ENCODE measurements at places on chromosomes 5 and 9. TPM values are rescaled to one million over a fixed set of nuclear protein-coding genes. Genes with fewer than 3 reads are reported as not detected.

GRCh38 chr9:113581865-113582697 lies 118.6 kb downstream of the RGS3 start:
- H3K4me1 ChIP-seq = no peaks in the 10 kb centered on the region
- peak; percentile 91 for DNase-seq
- H3K27ac ChIP-seq = peak overlapping the region; percentile 84
- H3K27me3 ChIP-seq = no peaks in the 10 kb centered on the region
- peak overlapping the region; percentile 30 for H3K4me3 ChIP-seq

- H3K27me3 ChIP-seq = no peaks in the 10 kb centered on the region
- DNase-seq = no peak
- peaks cover 73% of the 10 kb centered on the region for H3K36me3 ChIP-seq
- H3K27ac ChIP-seq = no peak overlapping the region
- no peaks in the 10 kb centered on the region for H3K4me1 ChIP-seq
- H3K4me3 ChIP-seq = no peak overlapping the region
These were observed 48.9 kb upstream of the TDRD7 start for GRCh38 chr9:97362777-97363545.

The TMOD1 gene
- 56.8 TPM for total RNA-seq

DNA sequence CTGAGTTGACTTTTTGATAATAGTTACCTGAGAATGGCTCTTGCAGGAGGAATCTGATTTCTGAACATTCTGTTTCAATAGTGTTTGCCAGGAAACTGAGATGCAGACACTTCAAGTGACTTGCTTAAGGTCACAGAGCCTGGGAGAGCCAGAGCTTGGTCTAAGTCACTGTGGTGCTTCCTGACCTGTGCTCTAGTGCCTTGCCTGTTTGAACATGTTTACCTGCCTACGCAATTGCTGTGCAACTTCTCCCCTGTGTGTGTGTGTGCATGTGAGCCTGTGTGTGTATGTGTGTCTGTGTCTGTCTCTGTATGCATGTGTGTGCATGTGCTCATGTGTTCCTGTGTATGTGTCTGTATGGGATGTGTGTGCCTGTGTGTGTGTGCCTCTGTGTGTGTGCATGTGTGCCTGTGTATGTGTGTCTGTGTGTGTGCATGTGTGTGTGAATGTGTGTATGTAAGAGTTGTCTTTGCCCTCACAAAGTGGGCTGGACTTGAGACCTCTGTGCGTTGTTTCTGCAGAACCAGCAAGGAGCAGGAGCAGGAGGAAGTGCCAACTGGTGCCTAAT lies 185.8 kb downstream of the GADD45G start:
- no peak overlapping the region for H3K4me3 ChIP-seq
- no peaks in the 10 kb centered on the region for H3K36me3 ChIP-seq
- no peaks in the 10 kb centered on the region for H3K4me1 ChIP-seq
- H3K27ac ChIP-seq = no peak overlapping the region

The GRK6 gene
- total RNA-seq = 29.2 TPM

The GPR151 gene
- total RNA-seq = not detected

DNA sequence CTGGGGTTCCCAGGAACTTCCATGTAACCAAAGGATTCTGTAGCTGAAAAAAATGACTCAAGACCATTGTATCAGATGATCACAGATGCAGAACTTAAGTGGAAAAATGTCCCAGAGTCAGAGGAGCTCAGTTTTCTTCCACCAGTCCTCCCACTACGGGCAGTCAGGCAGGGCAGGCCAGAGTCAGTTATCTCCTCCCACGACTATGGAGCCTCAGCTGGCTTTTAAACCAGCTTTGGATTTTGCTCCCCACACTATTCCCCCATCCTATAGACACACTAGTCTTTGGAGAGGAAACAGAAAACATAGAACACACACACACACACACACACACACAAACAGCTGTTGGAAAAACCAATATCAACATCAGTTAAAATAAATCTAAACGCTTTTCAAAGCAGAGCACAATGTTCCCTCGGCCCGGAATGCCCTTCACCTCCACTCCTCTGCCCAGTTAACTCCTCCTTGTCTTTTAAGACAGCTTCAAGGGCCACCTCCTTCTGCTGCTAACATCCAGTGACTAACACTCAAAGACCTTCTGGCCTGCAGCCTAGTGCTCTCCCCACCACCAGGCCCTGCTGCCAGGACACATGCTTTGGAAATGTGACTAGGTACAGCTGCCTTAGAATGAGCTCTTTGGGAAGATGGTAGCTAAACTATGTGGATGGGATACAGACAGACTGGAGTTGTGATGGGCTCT lies 56.8 kb downstream of the NIPAL4 start:
- peaks cover 63% of the 10 kb centered on the region for H3K4me1 ChIP-seq
- H3K36me3 ChIP-seq = peaks cover 24% of the 10 kb centered on the region
- DNase-seq = peak; percentile 88
- H3K4me3 ChIP-seq = no peak overlapping the region

- H3K36me3 ChIP-seq = no peaks in the 10 kb centered on the region
- peaks cover 39% of the 10 kb centered on the region for H3K4me1 ChIP-seq
- peak; percentile 51 for DNase-seq
These were observed 46.0 kb downstream of the COL5A1 start for GRCh38 chr9:134687556-134687955.

DNA sequence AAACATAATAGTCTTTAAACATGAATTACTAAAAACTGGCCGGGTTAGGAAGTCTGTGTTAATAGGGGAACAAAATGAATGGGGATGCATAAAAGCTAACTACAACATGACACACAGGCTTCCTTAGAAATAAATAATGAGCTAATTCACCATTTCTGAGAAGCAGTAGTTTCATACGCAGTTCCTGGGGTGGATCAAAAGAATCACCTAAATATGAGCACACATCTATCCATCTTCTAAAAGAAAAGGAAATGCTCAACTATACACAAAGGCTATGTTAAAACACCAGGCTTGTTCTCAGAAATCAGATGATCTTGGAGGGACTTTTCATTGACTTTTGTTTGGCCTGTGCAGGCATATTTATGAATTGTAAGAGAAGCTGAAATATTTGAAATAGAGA lies 373.0 kb downstream of the ARRDC3 start:
- H3K36me3 ChIP-seq = no peaks in the 10 kb centered on the region
- H3K4me3 ChIP-seq = no peak overlapping the region
- H3K27me3 ChIP-seq = no peaks in the 10 kb centered on the region
- no peaks in the 10 kb centered on the region for H3K4me1 ChIP-seq
- no peak for DNase-seq
- no peak overlapping the region for H3K27ac ChIP-seq

DNA sequence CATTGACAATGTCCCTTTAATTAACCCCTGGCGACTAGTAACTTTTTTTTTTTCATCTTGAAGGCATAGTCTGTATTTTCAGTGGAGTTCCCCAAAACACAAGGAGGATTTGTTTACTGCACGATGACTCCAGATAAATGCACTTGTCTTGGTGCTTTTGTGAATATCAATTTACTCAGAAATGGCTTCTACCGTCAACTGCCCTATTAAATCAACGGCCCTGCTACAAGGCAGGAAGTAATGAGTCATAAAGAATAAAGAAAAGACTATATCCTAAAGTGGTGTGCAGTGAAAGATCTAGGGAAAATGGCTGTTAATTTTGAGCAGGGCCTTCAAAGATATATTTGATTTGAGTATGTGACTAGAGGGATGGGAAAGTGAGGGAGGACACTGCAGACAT lies 388.3 kb upstream of the CHD1 start:
- DNase-seq = no peak
- peaks cover 13% of the 10 kb centered on the region for H3K4me1 ChIP-seq
- H3K27ac ChIP-seq = no peak overlapping the region
- no peaks in the 10 kb centered on the region for H3K36me3 ChIP-seq

DNA sequence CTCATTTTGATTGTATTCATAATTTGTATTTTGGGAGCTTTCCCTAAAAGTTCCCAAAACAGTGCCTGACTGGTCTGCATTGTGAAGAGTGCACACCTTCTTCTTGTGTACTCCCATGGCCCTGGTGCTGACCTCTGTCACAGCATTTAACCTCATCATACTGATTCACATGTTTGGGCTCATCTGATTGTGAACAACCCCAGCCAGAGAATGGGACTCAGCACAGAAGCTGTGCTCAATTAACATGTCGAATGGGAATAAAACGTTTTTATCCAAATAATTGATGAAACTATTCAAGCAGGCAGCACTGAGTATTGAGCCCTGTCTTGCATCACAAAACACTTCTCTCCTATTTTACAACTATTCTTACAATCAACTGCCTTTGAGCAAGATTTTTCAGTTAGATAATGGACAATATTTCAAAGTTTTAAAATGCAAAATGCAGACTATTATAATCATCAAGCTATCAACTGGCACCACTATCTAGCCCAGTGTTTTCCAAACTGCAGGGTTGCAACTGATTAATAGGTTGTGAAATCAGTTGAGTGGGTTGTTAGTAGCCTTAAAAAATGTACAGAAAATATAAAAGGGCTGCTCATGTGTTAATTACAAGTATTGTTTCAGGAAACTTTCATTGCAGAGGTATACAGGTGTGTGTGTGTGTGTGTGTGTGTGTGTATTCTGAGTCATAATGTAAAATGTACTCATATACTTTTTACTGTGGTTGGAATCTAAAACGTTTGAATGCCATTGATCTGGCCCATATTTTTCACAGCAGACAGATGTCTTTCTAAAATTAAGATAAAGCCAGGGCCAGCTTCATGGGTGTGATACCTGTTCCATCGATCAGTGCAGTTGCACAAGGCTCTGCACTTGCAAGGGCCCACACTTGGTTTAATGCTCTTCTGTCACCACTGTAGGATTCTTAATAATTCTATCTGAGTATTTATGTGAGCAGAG lies 190.5 kb downstream of the PIK3R1 start:
- H3K36me3 ChIP-seq = no peaks in the 10 kb centered on the region
- H3K27me3 ChIP-seq = no peaks in the 10 kb centered on the region
- H3K4me3 ChIP-seq = no peak overlapping the region
- no peak for DNase-seq
- no peak overlapping the region for H3K27ac ChIP-seq

The CDK7 gene
- 18.5 TPM for total RNA-seq

The NR4A3 gene
- total RNA-seq = 6.1 TPM

DNA sequence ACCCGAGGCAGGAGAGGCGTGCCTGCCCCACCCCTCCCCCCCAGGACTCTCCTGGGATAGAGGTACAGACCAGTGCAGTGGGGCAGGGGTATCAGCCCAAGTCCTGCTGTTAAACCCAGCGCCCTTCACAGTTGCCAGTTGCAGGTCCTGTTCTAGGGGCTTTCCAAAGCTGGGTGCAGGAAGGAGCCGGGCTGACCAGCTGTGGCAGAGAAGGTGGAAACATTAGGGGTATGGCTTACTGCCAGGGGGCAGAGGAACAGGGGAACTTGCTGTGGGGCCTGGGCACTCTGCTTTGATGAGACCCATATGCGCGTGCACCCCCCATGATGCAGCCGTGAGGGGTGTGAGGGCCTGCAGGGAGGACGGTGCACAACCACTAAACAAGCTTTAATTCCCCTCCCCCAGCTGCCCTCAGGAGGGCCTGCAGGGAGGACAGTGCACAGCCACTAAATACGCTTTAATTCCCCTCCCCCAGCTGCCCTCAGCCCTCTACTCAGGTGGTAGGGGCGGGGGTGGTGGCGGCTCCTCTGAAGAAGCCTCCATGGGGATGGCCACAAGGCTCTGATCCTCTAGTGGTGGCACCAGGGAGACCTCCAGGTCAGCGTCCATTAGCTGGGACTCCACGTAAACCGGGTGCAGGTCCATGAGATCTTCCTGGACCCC lies 766 bp upstream of the LRRC26 start:
- no peak overlapping the region for H3K27ac ChIP-seq
- no peaks in the 10 kb centered on the region for H3K4me1 ChIP-seq
- H3K4me3 ChIP-seq = no peak overlapping the region
- no peak for DNase-seq

The ICE1 gene
- total RNA-seq = 31.6 TPM

The CDHR2 gene
- not detected for total RNA-seq

- DNase-seq = no peak
- H3K27ac ChIP-seq = no peak overlapping the region
- no peaks in the 10 kb centered on the region for H3K36me3 ChIP-seq
- H3K27me3 ChIP-seq = no peaks in the 10 kb centered on the region
- no peak overlapping the region for H3K4me3 ChIP-seq
- no peaks in the 10 kb centered on the region for H3K4me1 ChIP-seq
These were observed 194.9 kb downstream of the ATP10B start for GRCh38 chr5:160657068-160657507.

The SLC46A2 gene
- not detected for total RNA-seq

The EQTN gene
- not detected for total RNA-seq

GRCh38 chr5:132265336-132266030 lies 8.0 kb downstream of the PDLIM4 start:
- H3K4me1 ChIP-seq = peaks cover 100% of the 10 kb centered on the region
- no peak overlapping the region for H3K4me3 ChIP-seq
- H3K36me3 ChIP-seq = peaks cover 61% of the 10 kb centered on the region
- DNase-seq = peak; percentile 91

DNA sequence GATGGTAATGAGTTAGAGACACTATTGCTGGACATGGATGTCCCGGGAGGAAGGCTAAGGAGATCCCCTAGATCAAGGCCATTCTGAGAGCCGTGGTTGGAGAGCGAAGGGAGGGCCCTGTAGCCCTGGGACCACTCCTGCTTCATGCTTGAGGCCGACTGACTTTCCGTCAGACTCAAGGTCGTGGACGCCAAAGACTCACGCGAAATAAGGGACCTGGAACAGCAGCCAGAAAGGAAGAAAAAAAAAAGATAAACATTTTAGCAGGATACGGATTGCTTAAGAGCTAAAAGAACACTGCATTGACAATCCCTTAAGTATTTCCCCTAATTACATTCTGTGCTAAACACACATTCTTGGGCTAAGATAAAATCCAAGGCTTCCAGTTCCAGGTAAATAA lies 181.2 kb downstream of the GLIS3 start:
- no peaks in the 10 kb centered on the region for H3K27me3 ChIP-seq
- H3K27ac ChIP-seq = no peak overlapping the region
- DNase-seq = no peak
- no peaks in the 10 kb centered on the region for H3K36me3 ChIP-seq

The IFNA13 gene
- not detected for total RNA-seq

DNA sequence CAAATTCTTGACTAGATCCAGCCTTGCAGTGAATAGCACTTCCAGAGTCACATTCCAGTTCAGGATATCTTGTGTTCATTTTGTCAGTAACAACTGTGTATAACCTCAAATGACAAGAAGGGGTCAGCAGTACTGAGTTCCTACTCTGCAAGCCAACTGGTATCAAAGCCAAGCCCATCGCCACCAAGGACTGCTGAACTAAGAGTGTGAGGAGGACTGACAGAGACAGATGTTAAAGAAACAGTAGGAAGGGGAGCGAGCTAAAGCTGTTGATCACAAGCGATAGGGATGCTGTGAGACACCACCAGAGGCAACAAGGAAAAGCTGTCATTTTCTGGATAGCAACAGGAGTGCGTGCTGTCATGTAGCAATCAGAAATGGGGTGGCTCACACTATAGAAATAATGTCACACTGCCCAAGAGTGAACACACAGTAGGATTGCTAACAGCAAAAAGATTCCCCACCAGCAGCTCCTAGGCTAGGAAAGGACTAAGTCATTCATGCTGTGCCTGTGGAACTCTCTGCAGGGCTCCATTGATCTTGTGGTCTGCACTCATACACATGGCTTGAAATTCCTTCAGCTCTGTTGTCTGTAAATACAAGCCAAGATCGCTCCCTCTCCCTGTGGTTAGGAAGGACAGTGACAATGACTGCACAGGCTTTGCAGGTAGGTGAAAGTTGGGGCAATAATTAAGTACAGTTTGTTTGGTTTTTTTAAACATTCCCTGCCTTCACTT lies 658.6 kb downstream of the NR2F1-AS1 start:
- H3K36me3 ChIP-seq = no peaks in the 10 kb centered on the region
- no peaks in the 10 kb centered on the region for H3K4me1 ChIP-seq
- no peaks in the 10 kb centered on the region for H3K27me3 ChIP-seq

Measured in sigmoid colon (tissue), 7 donors.